ENCODE measurements at places on chromosomes 6 and 20.

- no peak for DNase-seq
Measured at GRCh38 chr6:155880900-155881299, 425.3 kb upstream of the NOX3 start.

DNA sequence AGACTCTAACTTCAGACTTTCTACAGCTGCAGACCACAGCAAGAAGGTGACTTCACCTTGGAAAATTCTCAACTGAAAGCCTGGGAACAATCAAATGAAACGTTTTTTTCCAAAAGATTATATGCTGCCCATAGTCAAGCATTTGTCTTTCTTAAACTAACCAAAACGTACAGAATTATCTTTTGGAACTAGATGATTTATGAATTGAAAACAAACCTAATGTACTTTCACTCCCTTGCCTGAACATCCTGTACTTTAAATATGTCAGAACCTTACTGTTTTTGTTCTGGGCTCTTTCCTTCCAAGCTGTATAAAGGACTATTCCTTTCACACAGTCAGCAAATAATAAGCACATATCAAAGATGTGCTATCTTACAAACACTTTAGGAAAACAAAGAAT, 62.4 kb upstream of the TNFAIP3 start:
- DNase-seq = no peak

- no peak for DNase-seq
Measured at GRCh38 chr20:9243986-9244385, 175.1 kb downstream of the PLCB4 start.

DNA sequence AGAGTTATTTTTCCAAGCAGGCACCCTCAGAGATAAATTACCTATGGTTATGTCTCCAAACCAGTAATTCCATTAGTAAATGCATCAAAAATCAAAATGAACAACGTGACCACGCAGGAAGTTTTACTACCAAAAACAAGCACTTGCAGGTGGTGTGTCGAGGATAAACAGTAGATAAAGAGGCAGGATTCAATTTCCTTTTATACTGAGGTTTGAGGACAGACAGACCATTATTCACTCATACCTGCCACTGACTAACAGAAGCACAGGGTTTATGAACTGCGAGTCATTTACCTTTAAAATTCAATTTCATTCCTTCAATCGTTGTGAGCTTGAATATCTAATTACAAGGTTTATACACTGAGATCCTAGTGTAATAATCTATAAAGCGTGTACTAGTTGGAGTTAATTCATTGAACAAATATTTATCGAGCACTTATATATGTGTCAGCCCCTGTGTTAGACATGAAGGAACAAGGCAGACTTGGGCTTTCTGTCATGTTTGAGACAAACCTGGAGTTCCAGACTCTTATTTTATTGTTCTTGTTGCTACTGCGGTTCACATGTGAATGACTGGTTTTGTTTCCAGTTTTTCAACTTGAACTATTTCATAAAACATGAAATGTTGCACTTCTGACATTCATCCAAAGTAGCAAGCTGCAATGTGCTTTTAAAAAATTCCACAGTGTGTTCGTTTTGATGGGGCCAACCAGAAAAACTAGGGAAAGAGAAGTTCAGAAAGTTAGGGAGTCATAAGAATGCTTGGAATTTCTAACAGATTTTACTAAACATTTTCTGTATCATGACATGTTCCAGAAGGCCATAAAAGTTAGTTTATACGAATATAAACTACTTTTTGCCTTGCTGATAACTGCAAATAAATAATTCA, 205.6 kb downstream of the UST start:
- DNase-seq = no peak

DNA sequence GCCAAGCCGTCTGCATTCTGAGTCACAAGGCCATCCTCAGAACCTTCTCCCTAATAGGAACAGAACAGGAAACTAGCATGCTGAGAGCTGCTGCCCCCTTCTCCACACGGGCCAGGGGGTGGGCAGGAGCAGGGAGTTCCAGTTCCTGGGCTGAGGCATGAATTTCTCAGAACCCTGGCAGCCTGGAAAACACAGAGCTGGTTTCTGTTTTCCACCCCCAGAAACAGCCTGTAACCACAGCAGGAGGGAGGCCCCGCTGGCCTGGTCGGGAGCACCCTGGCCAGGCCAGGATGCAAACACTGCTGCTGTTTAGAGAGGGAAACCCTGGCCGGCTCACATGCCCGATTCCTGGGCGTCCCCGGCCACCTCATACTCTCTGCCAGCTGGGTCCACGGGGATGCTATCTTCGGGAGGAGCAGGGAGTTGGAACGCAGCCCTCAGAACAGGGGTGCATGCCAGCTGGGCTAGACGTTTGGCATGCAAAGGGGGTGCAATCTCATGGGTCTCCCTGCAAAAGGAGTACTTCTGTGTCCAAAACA, 130.1 kb downstream of the NFATC2 start:
- DNase-seq = no peak

- DNase-seq = peak; percentile 78
Measured at GRCh38 chr6:26043384-26044139, 43.7 kb upstream of the HFE start.

GRCh38 chr6:1679688-1680068, 70.0 kb downstream of the FOXC1 start:
- DNase-seq = no peak

DNA sequence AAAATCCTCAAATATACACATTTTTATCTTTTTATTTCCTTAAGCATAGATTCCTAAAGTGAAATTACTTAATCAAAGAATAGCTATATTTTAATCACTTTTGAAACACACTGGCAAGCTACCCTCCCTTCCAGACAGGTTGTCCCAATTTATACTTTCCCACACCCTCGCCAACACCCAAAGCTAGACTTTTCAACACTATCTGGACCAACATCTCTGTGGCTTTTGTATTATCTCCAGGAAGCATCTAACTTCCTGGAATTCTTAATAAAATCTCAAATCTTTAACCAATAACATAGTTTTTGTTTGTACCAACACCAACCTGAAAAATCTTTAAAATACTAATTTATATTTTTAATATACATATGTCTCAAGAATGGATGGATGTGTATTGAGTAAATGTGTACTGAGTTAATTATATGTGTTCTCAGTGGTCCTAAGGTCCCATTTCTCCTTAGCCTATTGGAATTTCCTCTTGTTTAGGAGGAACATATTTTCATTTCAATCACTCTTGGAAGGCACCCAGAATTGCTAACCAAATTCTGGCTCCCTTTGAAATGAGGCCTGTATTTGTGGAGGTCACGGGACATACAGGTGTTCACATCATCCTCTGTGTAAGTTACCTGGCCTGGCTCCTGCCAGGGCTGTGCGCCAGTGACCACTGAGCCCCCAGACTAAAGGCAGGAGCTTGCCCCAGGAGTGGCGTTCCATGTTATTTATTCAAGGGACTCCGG, 17.4 kb upstream of the GFOD1 start:
- no peak for DNase-seq

- no peak for DNase-seq
Measured at GRCh38 chr6:113649276-113649675, 207.9 kb upstream of the MARCKS start.

DNA sequence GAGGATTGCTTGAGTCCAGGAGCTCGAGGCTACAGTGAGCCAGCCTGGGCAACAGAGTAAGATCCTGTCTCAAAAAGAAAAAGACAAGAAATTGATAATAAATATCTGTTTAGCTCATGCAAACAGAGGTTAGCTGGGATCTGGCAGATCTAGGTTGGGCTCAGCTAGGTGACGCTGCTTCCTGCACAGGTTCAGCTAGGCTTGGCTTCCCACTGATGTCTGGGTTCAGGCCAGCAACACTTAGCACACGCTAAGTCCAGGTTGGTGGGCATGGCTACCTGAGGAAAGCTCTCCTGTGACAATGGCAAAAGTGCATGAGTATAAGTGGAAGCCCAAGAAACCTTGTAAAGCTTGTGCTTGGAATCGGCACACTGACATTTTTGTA, 48.7 kb downstream of the RIN2 start:
- no peak for DNase-seq

DNA sequence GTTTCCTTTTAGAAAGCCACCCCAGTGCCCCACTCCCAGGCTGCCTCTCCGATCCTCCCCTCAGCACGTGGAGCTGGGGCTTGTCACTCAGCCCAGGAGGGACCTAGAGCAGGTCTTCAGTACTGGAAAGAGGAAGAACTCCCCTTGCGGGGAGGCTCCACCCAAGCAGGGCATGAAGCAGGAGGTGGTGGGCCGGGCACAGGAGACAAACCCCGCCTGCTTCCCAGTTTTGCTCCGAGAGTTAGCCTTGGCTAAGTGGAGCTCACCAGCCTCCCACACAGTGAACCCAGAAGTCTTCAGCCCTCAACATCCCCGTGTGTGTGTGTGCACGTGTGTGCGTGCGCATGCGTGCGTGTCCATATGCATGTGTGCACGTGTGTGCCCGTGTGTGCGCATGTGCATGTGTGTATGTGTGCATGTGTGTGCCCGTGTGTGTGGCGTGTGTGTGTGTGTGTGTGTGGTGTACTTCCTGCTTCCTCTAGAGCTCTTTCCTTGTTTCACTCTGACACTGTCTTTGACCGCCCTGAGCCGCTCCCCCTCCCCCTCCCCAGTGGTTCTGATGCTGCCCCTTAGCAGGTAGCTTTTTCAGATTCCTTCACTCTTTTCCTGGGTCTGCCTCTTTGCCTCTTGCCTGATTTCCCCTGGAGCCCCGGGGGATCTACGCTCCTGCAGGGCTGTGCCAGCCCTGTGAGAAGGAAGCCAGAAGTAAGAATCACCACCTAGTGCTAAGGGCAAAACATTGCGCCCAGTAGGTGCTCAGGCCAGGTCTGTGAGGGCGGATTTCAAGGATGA, 239.8 kb downstream of the CDC5L start:
- DNase-seq = no peak

DNA sequence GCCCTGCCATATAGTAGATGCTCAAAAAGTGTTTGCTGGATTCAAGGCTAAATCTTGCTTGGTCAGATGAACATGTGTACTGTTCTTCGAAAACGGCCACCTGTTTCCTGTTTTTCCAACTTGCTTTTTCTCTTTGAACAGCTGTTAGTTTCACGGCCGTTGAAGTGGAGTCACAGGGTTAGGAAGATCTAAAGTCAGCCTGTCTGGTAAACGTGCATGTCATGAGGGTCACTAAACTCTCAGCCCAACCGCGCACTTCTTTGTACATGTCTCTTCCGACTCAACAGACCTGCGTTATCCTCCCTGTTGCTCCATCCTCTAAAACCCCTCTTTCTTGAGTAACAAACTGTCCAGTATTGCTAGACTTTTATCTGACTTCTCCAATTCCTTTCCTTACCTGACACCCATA, 93.2 kb upstream of the MAN1A1 start:
- DNase-seq = no peak

DNA sequence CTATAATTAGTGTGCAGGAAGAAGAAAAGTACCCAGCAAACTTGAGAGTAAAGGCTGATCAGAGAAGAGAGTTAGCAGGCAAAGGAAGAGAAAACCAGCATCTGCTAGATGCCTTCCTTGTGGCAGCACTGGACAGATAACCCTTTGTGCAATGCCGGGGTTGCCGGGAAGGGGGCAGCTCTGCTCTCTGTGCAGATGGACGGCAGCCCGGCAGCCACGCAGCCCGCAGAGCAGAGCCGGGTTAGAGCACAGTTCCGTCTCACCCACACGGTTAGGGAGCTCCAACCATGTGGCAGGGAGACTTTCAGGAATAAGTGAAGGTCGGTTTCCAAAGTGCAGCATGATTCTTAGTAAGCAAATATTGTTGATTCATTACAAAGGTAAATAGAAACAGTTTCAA, 80.0 kb upstream of the RPS6KA2 start:
- no peak for DNase-seq

DNA sequence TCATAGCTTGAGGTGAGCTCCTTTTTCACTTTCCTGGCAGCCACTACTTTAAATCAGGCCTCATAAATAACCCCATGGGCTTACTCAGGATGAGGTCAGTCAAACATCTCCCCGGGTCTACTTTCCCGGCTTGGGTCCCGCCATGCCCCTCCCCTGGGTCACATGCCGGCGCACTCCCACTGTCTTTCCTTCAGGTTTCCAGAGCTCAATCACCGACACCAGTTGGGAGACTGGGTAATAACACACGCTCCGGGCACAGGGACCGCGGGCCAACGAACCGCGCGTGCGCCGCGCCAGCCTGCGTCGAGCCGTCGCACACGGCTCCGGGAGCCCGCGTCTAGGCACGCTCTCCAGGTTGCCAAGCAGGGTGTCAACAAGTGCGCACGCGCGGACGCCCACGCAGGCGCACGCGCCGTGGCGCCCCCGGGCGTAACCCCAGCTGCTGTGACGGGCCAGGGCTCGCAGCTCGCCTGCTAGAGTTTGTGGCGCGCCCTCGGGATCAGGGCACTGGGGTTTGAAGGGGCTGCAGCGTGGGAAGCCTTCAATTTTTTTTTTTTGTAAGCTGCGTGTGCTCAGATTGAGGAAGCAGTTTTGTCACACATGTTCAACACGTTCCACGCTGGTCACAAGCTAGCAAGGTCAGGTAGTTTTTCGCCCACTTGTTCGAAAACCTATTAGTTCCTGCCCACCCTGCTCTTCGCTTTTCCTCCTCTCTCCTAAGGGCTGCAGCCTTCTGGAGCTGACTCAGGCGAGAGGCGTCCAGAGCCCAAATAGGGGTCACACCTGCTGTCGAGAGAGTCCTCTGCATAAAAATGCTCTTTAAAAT, 31.8 kb downstream of the TFAP2B start:
- peak; percentile 53 for DNase-seq

- no peak for DNase-seq
Measured at GRCh38 chr6:169999367-169999766, 247.9 kb downstream of the ERMARD start.

DNA sequence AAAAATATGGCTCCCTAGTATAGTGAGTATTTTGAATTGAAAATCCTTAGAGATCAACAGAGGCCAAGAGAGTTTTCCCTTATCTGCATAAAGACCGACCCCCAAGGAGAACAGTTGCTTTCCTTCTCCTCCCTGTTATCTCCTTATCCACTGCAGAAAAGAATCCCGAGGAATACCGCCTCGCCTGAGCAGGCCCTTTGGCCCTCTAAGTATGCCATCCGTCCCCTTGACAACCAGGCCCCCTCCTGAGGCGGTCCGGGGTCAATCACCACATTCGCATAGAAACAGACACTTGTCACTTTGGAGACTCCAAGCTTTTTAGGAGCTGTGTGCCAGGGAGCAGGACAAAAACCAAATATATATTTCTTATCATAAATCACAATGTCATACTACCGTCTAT, 15.9 kb upstream of the GGTLC1 start:
- DNase-seq = no peak

- no peak for DNase-seq
Measured at GRCh38 chr6:46704562-46704961, 16.9 kb downstream of the TDRD6 start.

- no peak for DNase-seq
Measured at GRCh38 chr6:134689177-134689576, 260.7 kb downstream of the ALDH8A1 start.

GRCh38 chr6:158707120-158707820, 57.4 kb downstream of the SYTL3 start:
- DNase-seq = no peak

- DNase-seq = no peak
Measured at GRCh38 chr6:140041056-140041455, 666.6 kb upstream of the CITED2 start.

DNA sequence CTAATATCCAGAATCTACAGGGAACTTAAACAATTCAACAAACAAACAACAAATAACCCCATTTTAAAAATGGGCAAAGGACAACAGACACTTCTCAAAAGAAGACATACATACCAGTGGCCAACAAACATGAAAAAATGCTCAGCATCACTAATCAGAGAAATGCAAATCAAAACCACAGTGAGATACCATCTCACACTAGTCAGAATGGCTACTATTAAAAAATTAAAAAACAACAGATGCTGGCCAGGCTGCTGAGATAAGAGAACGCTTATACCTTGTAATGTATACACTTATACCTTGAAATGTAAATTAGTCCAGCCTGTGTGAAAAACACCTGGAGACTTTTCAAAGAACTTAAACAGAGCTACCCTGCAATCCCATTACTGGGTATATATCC, 166.8 kb downstream of the IBTK start:
- no peak for DNase-seq

GRCh38 chr6:86148586-86148985, 505.9 kb upstream of the SYNCRIP start:
- no peak for DNase-seq
